ENCODE measurements at places on chromosomes 4 and X.

DNA sequence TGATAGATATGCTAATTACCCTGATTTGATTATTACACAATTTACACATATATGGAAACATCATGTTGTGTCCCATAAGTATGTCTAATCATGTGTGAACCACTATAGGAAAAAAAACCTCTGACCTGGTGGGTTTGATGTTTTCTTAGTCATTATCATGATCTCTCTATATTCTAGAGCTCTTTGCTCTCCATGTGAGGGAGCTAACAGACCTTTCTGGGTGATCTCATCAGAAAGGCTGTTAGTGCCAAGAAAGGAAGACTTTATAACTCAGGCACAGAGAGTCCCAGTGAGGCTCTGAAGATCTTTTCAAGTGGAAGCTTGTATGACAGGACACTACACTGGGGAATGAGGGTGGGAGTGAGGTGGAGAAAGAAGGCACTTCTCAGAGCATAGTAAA lies 527.7 kb upstream of the MAGEB2 start:
- DNase-seq, result no peak

DNA sequence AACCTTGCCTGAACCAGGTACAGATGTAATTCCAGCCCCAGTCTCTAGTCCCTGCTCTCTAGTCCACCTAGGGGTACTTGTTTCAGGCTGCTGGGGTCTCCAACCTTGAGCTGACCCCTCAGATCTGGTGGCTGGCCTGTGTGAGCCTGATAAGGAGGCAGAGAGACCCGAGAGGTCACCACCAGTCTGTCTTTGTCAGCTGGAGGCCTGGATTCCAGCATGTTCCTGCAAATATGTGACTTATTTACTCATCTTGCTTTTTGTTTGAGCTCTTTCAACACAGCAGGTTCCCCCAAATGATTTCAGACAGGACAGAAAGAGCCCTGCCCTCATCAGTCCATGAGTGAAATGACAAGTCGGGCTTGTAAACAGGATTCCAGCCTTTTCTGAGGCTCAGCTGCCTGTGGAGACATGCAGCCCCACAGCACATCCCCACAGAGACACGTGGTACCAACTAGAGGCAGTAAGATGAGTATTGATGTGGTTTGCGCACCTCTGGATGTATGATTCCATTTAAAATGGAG lies 37.5 kb upstream of the STK26 start:
- no peak for DNase-seq

DNA sequence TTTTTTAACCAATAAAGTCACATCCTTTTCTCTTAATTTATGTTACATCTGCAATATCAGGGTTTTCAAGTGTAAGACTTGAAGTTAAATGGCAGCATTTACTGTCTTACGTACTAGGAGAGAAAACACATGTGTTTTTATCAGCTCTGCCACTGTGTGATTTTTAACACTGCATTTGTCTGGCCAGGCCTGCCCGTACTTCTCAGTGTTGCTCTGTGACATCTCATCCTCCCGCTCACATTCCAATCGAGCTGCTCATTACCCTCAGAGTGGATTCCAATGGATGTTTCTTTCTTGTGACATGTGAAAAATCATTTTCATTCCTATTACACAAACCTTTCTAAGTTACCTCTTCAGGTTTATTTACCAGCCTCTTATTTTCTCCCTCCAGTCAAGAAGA lies 420.3 kb downstream of the FAT4 start:
- DNase-seq, result no peak

- DNase-seq, result no peak
Observed at GRCh38 chrX:13716455-13716854, 18.0 kb downstream of the TRAPPC2 start.

DNA sequence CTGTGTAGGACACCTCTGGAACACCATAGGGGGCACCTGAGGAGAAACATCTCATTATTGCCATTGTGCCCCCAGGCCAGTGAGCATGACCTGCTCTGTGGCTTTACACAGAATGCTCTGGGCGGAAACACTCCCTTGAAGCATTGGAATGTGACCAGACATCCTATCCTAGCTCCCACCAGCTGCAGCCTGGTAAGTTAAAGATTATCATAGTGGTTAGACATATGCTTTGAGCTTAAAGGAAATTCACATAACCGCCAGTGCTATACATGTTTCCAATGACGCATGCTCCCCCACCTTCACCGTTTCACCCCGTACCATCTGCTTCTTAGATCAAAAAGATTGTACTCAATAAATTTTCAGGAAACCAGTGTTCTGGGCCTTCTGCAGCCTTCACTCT lies 217.7 kb upstream of the CENPE start:
- no peak for DNase-seq

DNA sequence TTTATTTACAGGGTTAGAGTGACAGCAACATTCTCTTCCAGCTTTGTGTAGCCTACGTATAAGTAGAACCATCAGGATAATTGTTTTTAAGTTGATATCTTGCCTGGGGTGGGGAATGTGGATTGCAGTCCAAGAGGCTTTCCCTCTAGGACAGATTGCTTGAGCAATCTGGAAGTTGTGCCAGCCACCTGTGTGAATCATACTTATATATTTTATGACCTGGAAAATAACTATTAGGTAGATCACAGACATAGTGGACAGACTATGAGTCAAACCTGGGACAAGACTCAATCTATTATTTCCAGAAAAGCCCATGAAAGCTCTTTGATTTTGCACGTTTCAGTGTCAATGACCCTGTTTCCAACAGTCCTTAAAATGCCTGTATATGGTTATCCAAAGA lies 98.9 kb downstream of the TLL1 start:
- DNase-seq, result no peak

GRCh38 chr4:37882665-37883296 lies 8.1 kb upstream of the TBC1D1 start:
- DNase-seq, result no peak

DNA sequence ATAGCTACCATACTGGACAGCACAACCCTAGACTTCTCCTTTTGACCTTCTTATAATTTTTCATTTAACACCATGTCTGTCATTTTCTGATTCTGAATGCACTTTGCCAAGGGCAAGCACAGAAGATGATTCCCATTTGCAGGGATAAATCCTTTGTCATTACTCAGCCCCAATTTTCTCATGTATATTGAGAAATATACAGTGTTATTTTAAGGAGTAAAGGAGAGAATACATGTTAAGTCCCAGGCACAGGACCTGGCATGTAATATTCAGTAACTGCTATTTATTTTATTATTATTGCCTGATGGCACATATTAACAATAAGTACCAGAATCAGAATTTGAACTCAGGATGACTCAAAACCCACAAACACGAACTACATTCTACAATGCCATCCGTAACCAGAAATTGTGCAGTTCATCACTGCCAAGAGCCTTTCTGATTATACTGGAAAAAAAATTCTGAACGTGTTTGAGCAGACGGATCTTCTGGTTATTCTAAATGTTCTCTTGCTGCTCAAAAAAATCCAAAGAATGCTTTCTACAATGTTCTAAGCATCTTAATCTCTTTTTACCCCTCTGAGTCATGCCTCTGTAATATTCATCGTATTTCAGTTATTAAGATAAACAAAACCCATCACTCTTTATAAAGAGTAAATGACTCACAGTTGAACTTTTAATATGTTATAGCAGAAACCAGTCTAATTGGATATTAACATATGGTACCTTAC lies 170.0 kb downstream of the MID1 start:
- DNase-seq, result no peak

GRCh38 chrX:154654925-154655324 lies 1.5 kb upstream of the CTAG2 start:
- no peak for DNase-seq

GRCh38 chr4:128686810-128687209 lies 122.7 kb upstream of the JADE1 start:
- no peak for DNase-seq

DNA sequence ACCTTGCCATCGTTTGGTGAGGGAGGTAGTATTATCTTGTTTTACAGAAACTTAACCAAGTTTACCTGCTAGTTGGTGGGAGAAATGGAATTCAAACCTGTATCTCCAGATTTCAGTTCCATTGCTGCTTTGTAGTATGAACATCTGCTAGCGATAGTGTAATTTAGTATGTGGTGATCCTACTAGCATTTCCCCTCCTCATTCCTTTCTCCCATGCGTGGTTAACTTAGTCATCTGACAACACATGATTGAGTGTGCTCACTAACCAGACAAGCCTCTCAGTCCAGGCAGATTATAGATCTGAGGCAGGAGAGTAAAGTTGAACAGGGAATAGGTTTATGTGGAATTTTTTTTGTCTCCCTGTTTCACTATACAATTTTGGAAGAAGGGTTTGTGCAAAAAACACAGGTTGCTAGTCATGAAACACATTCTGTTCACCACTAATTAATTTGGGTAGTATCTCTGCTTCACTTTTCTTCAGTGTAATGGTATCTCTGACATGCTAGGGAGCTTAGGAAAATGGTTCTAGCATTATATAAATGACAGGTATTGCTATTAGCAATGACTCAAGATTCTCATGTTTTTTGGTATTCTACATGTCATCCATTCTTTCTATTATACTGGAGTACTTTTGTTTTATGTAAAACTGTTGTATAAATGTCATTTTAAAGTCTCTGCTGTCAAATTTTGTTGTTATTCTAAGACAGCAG lies 21.7 kb downstream of the RBPJ start:
- no peak for DNase-seq

DNA sequence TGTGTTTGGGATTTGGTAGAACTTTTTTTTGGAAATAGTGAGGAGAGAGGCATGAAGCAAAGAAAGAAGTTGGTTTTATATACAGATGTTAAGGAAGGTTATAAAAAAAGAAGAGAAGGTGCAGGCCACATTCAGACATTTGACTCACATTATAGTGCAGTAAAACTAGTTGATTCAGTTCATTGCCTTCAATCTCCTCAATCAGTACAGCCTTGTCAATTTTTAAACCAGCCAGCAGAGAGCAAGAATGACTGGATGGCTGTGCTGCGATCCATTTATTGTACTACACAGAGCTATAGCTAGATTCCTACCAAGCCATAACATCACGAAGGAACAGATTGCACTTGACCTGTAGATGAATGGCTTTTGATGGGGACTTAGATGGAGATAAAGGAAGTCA lies 79.7 kb upstream of the LSM6 start:
- DNase-seq, result no peak

DNA sequence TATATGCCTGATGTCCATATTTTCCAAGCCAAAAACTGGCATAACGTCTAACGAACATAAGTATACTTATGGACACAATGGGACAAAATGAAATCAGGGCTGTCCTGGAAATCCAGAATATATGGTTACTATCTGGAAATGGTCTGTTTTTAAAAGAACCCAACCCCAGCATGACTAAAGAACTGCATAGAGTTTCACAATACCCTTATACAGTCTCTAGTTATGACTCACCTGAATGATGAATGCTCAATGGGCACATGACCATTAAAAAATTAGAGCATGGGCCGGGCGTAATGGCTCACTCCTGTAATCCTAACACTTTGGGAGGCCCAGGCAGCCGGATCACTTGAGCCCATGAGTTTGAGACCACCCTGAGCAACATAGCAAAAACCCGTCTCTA lies 31.8 kb downstream of the AMMECR1 start:
- no peak for DNase-seq

DNA sequence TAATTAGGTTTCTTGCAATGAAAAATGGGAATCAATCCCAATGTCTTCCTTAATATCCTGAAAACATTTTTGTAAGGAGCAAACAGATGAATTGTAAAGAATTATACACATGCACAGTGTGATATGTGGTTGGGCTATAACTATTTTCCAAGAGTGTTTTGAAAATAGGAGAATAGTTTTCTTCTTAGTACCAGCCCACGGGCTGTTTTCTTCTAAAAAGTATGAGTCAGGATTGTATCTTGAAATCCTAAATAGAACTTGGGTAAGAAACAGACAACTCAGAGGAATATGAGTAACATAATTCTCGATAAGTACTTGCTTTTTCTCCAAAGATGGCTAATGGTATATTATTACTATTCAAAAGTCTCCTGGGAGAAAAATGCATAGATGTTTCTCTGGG lies 136.7 kb downstream of the MAGEC2 start:
- no peak for DNase-seq

DNA sequence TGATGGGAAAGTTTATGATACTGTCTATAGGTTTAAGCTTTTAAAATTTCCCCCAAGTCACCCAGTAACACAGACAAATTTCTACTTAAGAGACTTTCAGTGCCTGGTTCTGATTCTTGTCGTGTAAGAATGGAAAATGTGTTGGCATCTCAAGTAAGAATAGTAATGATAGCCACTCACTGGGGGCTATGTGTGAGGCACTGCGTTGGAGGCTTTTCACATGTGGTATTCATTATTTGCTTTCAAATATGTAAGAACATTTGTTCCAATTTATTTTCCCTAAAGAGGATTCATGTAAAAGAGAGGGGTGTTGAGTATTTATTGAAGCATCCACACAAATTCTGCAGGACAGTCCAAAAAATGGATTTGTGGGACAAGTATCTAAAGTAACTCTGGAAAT lies 143.6 kb downstream of the FNIP2 start:
- no peak for DNase-seq

- DNase-seq, result no peak
Observed at GRCh38 chr4:107988763-107989035, 990 bp upstream of the HADH start.

DNA sequence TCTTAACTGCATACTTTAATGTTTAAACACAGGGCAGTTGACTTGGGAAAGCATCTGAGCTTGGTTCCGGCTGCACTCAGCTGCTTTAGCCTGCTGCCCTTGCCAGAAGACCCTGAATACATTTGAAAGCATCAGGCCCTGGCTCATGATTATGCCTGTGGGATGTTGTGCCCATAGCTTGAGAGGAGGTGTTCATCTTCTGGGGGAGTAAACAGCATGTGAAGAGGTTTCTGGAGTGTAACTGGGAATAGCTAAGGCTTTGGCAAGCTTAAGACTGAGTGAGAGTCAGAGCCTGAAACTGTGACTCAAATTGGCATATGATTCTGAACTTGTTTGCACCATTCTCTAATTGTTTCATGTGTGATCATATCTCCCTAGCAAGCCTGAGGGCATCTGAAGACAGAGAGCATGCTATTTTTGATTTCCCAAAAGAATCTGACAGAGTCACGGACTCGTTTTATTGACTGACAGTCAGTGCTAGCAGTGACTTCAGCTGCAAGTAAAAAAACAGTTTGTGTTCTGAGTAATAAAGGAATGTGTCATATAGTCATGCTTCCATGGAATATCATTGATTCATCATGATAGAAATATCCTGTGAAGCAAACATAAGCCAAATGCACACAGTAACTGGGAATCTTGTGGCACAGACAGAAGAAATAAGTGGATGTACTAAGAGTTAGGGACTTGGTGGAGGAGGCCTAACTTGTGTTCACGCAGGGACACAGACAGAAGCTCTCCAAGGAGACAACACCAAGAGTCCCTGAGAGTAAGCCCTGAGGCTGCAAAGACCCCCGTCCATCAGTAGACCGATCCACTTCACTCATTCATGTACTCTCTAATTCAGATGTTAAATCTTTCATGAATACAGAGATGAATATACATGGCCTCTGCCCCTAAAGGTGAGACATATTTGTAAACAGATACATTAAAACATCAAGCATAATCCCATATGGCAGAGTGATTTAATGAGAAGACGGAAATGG lies 100.7 kb downstream of the SYNPO2 start:
- no peak for DNase-seq

All from NCI-H2107 (cell line).